ENCODE measurements at places on chromosomes 2 and 18. TPM values are rescaled to one million over a fixed set of nuclear protein-coding genes. Genes with fewer than 3 reads are reported as not detected.

The SERPINB2 gene
- total RNA-seq = 0.47 TPM

The CCBE1 gene
- total RNA-seq = 23.8 TPM

The HAT1 gene
- 41.8 TPM for total RNA-seq

The MROH2A gene
- not detected for total RNA-seq

The SEMA4C gene
- 16.3 TPM for total RNA-seq

The LDLRAD4 gene
- total RNA-seq = not detected

The PAX3 gene
- total RNA-seq = not detected

The SOX11 gene
- not detected for total RNA-seq

The GAL3ST2 gene
- total RNA-seq = 0.37 TPM

The HOXD3 gene
- not detected for total RNA-seq

The C1GALT1C1L gene
- 0.27 TPM for total RNA-seq

The LIPG gene
- total RNA-seq = 57.8 TPM

The REG1B gene
- total RNA-seq = not detected

The UGT1A1 gene
- total RNA-seq = not detected

The WNT10A gene
- total RNA-seq = not detected

The OTX1 gene
- 1.4 TPM for total RNA-seq

The PTMA gene
- 713 TPM for total RNA-seq

The SGPP2 gene
- total RNA-seq = 47.4 TPM

The APCDD1 gene
- 0.37 TPM for total RNA-seq

The PLEKHA3 gene
- total RNA-seq = 29.8 TPM

The FZD7 gene
- total RNA-seq = 1.1 TPM

The AOX1 gene
- 76.6 TPM for total RNA-seq

The ASIC4 gene
- 0.17 TPM for total RNA-seq

The RAX gene
- total RNA-seq = not detected

The KIF3C gene
- 2.0 TPM for total RNA-seq

The NEB gene
- 1.2 TPM for total RNA-seq

The DPP10 gene
- total RNA-seq = not detected

The PDE6D gene
- 13.2 TPM for total RNA-seq

The RELCH gene
- total RNA-seq = 20.7 TPM

The NR4A2 gene
- total RNA-seq = 2.6 TPM

The NEURL3 gene
- not detected for total RNA-seq
